MV-4-11 (cell line): ENCODE measurements at places on chromosomes 7 and 10.

GRCh38 chr7:88042157-88042556 lies 108.1 kb downstream of the ADAM22 start:
- DNase-seq: no peak

GRCh38 chr7:139937715-139938114 lies 108.7 kb downstream of the TBXAS1 start:
- DNase-seq: peak; percentile 55

- DNase-seq: no peak
Observed at GRCh38 chr7:4739528-4739992, 35.9 kb upstream of the AP5Z1 start.

DNA sequence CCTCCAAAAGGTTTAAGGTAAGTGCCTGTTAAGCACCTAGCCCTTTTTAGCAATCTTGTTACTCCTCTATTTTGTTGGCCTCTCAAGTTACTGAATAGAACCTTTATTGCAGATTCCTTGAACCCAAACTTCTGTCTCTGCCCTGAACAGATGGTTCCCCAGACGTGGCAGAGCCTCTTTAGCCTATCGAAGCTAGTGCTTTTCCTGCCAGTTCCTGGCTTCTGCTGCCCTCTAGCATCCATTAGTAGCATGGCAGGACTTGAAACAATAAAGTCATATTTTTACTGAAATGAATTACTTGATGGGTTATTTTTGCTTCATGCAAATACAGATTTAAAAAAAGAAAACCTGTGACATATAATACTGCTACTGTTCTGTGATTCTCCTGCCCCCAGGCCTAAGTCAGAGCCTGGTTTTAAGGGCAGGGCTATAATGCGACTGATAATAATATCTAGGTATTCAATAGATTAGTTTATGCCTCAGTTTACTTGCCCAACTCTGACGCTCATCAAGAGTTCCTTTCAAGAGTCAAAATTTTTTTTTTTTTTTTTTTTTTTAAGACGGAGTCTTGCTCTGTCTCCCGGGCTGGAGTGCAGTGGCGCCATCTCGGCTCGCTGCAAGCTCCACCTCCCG lies 84.3 kb upstream of the PHF14 start:
- peak; percentile 59 for DNase-seq

DNA sequence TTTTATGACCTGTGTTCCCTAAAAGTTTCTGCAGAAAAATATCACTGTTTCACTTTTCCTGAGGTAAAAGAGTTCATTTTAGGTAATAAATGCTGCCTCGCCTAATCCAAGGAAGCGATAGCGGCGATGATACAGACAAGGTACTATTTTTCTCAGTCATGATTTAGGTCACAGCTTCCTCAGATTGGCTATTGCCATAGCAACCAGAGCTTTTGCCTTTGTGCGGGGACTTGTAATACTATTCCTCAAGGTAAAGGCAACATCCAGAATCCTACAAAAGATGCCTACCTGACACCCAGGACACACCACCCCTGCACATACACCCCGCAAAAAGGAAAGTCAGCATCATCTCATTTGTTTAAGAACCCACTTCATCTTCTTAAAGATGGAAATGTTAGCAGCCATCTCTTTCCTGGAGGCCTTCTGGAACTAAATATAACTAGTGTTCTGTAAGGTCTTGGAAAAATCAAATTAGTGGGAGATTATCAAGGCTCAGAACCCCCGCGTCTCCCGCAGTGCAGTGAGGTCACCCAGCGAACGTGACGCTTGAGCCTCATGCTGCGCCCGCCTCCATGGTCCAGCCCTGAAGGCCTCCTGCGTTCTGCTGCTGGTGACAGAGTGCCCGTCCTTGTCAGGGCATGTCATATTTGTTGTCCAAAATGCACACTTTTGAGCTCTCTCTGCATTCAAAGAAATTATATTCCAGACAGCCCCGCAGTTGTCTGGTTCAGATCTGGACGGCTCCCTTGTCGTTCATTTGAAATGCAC lies 402.0 kb upstream of the RNF32 start:
- DNase-seq: no peak

- peak; percentile 16 for DNase-seq
Observed at GRCh38 chr10:4257939-4258465, 473.0 kb upstream of the KLF6 start.

DNA sequence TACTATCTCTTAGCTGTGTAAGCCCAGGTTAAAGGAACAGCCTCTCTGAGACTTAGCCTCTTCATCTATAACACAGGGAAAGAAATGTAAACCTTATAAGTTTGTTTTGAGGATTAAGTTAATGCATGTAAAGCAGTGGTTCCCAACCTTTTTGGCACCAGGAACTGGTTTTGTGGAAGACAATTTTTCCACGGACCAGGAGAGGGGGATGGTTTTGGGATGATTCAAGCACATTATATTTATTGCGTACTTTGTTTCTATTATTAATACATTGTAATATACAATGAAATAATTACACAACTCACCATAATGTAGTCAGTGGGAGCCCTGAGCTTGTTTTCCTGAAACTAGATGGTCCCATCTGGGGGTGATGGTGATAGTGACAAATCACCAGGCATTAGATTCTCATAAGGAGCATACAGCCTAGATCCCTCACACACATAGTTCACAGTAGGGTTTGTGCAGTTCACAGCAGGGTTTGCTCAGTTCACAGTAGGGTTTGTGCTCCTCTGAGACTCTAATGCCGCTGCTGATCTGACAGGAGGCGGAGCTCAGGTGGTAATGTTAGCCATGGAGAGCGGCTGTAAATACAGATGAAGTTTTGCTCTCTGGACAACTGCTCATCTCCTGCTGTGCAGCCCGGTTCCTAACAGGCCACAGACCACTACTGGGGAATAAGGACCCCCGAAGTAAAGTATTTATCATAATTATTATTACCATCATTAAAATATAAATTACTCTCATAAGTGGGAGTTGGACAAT lies 41.3 kb upstream of the ANK3 start:
- no peak for DNase-seq

- no peak for DNase-seq
Observed at GRCh38 chr7:149850716-149851115, 12.5 kb downstream of the ZNF862 start.

DNA sequence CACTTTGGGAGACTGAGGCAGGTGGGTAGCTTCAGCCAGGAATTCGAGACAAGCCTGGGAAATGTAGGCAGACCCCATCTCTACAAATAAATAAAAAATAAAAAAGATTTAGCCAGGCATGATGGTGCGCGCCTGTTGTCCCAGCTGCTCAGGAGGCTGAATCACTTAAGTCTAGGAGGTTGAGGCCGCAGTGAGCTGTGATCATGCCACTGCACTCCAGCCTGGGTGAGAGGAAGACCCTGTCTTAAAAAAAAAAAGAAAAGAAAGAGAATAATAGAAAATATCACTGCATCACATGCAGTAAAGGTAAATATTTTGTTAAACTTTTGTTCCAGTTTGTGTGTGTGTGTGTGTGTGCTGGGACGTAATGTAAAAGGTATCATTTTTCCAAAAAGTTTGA lies 3.0 kb downstream of the STRIP2 start:
- no peak for DNase-seq

DNA sequence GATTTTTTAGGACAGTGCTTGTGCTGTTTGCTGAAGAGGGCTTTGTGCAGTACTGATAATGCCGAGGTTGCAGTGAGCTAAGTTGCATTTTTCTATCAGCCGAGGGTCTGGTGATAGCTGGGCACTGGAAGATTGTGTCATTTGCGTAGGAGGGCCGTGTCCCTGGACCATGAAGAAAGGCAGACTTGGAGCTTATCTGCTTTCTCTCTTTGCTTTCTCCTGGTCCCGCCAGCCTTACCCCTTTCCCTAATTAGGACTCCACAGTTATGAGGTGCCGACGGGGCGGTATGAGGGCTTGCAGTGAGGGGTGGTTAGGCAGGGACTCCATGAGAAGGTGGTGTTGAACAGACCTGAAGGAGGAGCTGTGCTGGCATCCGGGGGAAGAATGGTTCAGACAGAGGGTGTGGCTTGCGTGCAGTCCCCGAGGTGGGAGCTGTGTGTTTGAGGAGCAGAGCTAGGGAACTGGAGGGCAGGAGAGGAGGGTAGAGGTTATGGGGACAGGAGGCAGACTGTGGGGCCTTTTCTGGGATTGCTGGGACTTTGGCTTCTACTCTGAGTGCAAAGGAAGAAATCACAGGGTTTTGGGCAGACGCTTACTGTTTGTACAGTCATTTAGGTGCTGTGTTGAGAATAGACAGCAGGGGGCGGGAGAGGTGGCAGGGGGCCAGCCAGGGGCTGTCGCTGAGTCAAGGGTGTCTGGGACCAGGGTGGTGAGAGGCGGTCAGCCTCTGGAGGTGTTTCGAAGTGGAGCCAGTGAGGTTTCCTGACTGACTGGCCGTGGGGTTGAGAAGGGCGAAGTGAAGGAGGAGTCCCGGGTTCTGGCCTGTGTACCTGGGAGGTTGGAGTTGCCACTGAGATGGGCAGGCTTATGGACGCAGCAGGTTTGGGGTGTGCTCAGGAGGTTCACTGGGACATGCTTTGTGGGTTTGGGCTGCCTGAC lies 43.4 kb downstream of the PRF1 start:
- DNase-seq: peak; percentile 19

GRCh38 chr7:99837649-99838361 lies 10.0 kb downstream of the CYP3A43 start:
- DNase-seq: peak; percentile 66

DNA sequence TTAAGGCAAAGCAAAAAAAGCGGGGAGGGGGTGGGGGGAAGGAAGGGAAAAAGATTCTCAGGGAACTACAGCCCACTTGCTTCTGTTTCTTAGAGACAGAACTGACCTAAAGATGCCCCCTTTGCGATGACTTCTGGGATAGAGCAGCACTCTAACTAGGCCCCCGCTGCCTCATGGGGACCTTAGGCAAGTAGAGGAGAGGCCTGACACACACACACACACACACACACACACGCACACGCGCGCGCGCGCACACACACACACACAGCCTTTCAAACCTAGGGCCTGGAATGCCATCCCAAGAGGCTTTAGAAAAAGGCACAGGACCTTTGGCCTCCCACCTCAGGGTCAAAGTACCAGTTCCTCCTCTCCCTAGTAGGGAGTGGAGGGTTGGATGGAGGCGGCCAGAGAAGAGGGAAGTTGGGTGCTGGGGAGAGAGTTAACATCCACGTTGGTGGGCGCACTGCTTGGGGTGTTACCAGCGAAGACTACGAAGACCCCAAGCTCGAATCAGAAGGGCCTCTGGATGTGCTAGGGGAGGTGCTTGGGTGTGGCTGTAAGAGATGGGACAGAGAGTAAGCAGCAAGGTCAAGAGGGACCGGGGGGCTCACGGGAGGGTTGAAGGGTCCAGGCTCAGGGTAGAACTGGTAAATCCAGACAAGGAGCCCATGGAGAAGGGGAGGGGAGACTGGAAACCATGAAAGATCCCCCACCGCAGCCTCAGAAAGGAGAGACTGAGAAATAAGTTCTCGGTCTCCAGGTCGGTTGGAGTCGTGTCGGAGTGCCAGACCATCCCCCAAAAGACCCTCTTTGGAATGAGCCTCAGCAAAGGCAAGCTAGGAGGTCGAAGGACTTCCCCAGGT lies 1.2 kb upstream of the COL1A2 start:
- DNase-seq: no peak

GRCh38 chr10:82821043-82821442 lies 946.0 kb downstream of the NRG3 start:
- peak; percentile 81 for DNase-seq
